ENCODE measurements at places on chromosomes 6 and 20.
A peak's percentile ranks its signal among the peaks of the same experiment; 100 is the strongest.

DNA sequence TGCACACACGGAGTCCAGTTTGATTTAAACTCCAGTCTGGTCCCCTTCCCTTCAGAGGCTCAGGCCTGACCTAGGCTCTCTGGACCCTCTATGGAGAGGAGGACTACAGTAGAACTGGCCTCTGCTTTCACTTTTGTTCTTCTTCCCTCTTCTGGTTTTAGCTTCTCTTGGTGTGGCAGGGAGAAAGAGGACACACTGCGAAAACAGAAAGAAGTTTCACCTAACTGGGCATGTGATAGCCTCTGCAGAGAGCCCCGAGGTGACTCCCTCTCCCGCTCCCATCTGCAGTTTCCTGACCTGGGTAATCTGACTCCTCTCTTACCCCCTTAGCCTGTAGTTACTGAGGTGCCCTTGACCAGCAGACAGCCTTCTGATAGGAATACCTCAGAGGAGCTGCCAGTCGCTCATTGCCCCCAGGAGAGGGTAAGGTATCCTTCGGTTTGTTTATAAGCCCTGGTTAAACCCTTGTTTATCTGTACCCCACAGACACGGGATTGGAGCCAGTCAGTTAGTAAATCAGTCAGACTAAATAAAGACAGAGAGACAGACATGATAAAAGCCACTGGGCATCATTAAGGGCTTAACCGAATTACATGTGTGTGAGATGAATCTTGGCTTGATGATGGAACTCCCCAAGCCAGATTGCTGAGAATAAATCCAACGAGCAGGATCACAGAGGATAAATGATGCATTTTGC lies 12.0 kb upstream of the DTNBP1 start:
- DNase-seq, result no peak

GRCh38 chr6:119720160-119720559 lies 370.6 kb upstream of the MAN1A1 start:
- DNase-seq, result no peak

DNA sequence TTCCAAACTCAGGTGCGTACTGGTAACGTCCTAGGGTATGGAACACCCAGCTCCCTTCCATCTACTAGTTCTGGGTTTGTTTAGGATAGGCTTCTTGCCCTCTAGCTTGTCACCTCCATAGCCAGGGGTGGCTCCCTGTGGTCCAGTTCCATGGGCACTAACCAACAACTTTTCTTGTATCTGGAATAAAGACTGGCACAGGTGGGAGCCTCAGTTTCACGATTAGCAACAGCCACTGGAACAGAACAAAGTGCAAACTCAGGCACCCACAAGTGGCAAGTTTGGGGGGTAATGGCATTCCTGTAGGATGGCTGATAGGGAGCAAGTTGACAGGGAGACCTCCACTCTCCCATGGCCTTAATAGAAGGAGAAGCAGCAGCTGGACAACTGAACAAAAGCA lies 5.6 kb upstream of the APMAP start:
- no peak for DNase-seq

DNA sequence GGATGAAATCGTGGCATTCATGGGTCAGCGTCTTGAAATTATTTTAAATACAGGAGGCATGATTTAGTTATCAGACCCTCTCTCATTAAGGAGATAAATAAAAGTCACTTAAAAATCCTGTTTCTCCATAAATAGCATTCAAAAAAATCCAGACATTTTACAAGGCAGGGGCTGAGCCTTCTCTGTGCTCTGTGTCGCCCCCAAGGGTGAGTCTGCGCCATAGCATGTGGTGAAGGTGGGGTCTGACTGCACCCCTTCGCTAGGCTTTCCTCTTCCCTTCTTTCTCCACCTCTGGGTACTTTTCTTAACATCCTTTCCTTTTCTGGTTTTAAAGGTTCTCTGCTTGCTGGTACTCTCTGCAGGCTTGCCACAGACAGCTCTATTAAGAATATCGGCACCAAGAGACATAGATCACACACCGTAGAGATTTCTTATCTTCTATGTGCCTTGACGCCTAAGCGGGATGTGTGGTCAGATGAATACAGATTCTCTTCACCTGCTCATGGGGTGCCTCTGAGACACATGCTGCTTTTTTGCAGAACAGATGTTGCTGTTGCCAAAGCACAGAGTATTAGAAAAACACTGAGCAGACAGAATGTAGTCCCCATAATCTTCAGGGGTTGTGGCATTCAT lies 20.1 kb upstream of the FAM209A start:
- no peak for DNase-seq

- DNase-seq, result peak; percentile 56
These were observed 83.5 kb downstream of the ZMYND8 start for GRCh38 chr20:47272893-47273590.

DNA sequence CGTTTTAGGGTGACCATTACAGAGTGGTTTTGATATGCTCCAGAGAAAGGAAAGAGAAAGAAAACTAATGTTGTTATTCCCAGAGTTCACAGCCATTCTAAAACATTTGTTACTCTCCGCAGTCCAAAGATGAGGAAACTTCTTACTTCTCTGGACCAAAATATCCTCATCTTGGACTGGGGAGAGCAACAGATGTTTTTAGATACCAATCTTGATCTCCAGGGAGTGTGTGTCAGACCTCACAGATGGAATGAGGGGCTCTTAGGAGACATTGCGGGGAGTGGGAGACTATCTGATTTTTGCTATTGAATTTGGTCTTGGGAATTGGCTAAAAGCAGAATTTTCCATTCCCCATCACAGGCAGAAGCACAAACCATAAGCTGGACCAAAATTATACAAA lies 110.8 kb downstream of the TNFAIP3 start:
- DNase-seq, result no peak

DNA sequence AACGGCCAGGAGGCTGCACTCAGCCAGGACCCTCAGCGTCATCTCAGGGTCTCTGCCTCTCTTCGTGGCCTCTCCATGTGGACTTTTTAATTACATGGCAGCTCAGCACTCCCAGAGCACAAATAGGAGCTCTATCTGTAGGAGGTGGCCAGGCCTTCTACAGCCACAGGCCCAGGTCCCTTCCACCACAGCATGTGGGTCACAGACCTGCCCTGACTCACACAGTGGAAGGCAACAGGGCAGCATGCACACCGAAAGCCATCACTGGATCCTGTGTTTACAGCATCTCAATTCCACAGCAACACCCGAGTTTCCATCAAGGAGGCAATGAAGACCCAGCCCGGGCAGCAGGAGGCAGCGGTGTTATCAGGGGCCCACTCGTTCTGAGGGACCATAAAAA lies 65.8 kb upstream of the CD93 start:
- no peak for DNase-seq

DNA sequence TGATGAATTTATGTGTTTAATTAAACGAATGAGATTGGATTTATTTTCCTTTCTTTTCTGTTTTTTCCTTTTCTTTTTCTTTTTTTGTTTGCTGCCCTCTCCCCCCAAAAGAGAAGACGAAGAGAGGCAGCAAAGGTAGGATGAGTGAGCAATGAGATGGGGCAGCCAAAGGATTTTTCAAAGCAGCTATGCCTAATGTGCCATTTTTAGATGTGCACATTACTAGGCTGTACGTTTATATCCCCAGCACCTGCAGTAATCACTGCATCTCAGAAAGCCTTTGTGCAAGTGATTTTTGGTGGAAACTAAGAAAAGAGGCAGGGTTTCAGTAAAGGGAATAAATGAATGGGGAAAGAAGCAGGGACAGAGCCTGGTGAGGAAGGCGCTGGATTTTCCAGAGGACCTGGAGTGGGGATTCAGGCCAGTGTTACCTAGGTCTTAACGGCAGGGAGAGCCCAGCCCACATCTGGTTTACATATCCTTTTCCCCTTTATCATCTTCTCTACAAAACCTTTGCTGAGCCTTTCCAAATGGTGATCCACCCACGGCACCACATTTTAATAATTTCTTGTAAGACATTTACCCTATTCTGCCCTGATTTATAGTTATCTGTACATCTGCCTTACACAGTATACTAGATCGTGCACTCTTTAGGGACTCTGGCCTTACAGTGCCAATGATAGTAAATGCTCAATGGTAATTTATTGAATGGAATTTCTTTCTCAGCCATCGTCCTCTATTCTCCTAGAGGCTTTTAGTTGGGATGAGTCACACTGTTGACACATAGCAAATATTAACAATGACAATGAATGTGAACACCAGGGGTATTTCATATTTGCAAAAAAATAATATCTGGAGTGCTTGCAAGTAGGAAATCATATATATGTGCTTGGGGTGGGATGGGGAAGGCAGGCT lies 38.3 kb upstream of the ATXN1 start:
- no peak for DNase-seq

DNA sequence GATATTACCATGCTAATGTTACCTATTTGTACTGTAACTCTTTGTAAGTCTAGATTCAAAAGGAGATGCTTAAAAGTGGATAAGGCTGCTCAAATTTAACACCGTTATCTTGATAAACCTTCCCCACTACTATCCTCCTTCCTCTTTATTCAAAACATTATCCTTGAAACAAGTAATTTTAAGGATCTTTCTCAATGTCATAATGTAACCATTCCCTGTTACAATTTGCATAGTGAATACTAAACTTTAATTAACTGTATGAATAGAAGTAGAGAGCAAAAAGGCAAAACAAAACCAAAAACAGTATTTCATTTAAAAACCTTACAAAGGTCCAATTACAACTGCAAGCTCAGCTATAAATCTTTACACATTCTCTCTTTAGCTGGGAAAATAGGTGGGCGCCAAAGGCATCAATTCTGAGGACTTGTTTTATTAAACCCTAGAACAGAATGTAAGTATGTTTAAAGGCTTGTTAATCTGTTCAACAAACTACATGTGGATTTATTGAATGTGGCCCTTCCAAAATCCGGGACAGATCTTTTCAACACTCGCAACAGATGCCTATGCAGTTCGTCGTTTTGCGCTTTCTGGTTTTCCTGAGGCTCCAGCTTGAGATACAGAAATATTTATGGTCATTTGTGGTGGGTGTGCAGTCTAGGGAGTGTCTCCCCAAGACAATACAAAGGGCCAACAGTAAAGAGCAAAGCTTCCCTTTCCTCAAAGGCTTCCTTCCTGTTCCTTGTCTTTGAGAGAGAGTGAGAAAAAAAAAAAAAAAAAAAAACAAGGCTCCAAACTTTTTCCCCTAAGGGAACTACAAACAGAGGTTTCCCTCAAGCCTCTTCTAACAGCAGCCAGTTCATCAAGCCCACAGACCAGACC lies 15.1 kb downstream of the KIF13A start:
- no peak for DNase-seq

DNA sequence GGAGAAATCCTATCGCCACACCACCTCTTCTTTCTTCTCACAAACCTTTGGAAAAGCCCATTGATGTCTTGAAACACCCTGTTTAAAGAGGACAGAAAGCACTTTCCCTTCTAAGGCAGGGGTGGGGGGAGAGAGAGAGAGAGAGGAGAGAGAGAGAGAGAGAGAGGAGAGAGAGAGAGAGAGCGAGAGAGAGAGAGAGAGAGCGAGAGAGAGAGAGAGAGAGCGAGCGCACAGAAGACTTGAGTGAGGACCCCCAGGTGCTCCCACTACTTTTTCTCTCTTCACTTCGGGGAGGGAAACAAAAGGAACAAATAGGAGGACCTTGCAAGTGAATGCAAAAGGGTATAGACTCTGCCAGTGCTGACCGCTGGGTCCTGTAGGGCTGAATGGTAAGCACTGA lies 52.4 kb downstream of the TIAM2 start:
- DNase-seq, result no peak

GRCh38 chr20:63405102-63405730 lies 44.1 kb upstream of the CHRNA4 start:
- no peak for DNase-seq

DNA sequence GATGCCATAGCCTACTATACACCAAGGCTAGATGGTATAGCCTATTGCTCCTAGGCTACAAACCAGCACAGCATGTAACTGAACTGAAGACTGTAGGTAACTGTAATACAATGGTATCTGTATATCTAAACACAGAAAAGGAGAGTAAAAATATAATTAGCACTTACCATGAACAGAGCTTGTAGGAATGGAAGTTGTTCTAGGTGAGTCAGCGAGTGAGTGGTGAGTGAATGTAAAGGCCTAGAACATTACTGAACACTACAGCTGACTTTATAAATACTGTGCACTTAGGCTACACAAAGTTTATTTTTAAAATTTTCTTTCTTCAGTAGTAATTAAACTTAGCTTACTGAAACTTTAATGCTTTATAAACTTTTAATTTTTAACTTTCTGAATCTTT lies 129.5 kb downstream of the BTBD9 start:
- no peak for DNase-seq

- no peak for DNase-seq
These were observed 571.4 kb downstream of the EPHA7 start for GRCh38 chr6:92847988-92848387.

GRCh38 chr6:41561416-41561815 lies 15.2 kb downstream of the FOXP4 start:
- DNase-seq, result no peak

- DNase-seq, result no peak
These were observed 3.2 kb downstream of the USP45 start for GRCh38 chr6:99512033-99512432.

DNA sequence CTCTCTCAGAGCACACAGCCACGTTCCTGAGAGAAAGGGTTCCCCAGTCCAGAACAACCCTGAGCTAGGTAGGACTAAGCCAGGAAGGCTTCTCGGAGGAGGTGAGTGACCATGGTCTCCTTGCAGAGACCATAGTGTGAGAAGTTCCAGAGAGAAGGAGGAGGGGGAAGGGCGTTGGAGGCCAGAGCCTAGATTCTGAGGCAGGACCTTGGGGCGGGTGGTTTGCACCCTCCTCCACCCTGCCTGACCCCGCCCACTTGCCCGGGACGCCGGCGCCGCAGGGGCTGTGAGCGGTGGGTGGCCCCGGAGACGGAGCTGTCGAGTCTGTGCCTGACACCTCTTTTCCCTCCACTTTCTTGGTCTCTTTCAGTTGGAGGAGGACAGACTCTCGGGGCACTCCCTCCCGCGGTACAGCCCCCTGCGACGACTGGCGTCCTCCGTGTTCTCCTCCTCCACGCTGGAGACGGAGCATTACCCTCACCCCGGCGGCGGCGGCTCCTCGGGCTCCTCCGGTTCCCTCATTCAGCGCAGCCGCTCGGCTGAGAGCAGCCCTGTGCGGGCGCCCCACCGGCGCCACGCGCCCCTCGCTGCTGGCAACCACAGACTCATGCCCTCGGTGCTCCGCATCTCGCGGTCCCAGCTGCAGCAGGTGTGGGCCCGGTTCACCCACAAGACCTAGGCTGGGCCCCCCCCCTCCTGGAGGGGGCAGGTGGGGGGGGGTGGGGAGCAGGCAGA lies 26.2 kb downstream of the TTBK1 start:
- DNase-seq, result no peak

GRCh38 chr20:35527122-35527769 lies 2.2 kb downstream of the C20orf173 start:
- no peak for DNase-seq

GRCh38 chr6:111824608-111825337 lies 48.5 kb downstream of the FYN start:
- DNase-seq, result no peak

DNA sequence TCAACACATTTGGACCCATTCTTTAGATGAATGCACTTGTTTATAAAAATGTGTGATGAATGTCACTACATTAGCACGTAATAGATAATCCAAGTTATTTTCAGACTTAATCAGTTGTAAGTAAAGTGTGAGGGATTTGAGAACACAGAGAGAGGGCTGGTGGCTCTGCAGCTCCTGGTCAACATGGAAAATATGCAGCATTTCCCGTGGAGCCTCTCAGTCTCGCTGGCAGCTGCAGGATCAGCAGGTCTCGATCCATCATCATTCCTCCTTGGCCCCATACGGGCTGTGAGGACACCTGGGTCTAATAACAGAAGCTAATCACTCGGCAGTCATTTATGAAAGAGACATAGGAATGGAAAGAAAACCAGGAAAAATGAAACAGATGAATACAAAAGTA lies 390.2 kb downstream of the PRKN start:
- no peak for DNase-seq
